Motor neuron (in vitro differentiated cells): ENCODE measurements at places on chromosomes 7 and 10.

GRCh38 chr7:39458061-39458745, 108.0 kb upstream of the YAE1 start:
- ATAC-seq, result peak; percentile 86

DNA sequence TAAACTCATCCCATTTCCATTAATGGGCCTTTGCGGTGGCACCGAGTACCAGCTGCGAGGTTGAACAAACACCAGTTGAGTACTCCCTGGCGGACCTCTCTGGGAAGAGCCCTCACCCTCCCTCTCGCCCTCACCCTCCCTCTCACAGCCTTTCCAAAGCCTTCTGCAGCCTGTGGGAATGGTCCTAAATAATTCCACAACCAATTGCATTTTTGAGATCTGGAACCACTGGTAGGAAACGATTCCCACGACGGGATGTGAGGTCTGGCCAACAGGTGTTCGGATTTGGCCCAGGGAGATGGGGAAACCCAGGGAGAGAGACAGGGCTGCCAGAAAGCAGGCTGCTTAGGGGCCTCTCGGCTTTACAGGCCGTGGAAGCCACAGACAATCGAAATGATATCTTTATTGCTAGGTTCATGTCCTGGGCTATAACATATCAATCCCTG, 5.3 kb downstream of the PTF1A start:
- no peak for ATAC-seq

DNA sequence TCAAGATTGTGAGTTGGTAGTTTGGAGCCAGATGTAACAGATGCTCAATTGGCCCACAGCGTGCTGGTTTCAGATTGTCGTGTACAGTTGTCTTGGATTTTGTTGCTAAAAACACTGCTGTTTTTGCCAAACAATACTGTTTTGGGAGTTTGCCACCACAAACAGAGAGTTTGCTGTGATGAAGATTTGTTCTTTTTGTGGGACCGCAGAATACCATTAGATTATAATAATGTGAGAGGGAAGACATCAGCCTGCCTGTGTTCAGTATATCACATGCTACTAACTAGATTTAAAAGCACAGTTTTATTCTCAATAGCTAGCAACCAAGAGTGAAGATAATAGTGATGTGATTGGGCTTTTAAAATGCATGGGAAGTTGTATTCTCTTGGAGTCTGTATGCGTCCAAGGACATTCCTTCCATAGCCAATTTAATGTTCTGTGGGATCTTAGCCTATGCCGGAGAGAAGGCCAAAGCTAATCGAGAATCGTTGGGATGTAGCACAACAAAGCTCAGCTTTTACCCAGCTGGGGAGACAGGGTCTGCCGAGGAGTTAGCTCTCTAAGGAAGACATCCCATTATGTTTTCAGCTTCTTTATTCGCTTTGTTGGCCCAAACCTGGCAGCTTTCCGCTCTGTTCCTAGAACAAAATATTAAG, 18.7 kb upstream of the ITGA8 start:
- no peak for ATAC-seq

DNA sequence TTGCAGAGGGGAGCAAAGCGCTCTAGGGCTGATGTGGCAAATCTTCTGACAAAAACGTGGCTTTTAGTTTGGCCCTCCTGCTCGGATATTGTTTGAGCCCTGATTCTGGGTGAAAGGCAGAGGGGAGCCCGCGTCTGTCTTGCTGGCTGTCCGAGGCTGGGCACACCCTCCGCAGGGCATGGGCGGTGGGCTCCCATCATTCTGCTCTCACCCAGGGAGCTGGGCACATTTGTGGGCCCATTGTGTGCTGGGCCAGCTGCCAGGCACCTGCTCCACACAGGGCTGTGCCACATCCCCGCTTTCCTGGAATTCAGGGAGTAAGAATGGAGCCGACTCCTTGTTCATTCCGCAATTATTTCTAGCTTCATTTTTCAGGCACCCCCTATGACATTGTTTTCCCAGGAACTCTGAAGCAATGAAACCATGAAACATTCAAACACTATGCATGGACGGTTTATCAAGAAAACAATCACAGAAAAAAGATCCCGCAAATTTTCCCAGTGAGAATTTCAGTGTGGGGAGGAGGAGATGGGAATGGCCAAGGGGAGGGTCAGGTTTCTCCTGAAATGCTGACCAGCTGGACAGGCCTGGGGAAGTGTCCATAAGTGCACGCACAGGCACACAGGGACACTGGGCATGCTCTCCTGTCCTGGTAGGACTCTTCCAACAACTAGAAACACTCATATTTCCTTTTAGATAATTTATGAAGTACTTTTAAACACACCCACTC, 341.1 kb downstream of the CXCL12 start:
- no peak for ATAC-seq

DNA sequence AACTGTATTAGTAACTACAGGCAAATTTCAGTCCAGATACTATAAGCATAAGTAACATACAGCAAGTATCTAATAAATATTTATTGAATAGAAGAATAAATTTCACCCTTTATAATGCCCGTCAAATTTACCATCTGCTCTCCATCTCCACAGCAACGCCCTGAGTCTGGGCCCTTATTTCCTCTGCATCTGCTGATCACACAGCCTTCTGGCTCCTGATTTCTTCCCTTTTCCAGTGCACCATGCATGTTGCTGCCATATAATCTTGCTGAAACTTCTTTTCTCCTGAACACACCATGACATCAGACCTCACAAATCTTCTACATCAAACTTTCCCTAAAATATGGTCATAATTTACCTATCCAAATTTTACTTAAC, 15.4 kb downstream of the HYCC1 start:
- ATAC-seq, result peak; percentile 84

DNA sequence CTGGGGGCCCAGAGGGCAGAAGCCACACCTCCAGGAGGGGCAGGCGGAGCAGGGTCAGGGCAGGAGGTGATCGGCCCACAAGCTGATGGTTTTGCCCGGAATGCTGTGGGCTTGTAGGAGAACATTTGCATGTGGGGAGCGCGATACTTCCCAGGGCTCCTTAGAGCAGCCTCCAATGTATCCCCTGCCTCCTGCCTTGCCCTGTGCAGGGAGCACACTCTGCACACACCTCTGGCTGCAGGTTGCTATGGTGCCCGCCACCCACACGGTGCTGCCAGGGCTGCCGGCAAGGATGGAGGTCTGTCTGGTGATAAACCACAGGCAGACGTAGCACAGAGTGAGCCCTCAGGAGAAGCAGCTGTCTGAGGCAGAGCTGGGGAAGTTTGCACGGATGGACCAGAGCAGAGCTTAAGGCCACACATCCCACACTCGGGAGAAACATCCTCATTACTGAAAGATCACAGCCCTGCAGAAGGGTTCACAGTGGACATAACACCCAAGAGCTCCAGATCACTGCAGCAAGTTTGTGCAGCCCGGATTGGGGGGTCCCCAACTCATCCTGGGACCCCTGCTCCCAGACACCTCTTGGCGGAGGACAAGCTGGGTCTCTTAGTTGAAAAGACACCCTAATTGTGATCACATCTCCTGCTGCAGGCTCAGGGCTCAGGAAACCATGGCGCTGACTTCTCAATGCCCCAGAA, 41.8 kb downstream of the VIPR2 start:
- no peak for ATAC-seq

DNA sequence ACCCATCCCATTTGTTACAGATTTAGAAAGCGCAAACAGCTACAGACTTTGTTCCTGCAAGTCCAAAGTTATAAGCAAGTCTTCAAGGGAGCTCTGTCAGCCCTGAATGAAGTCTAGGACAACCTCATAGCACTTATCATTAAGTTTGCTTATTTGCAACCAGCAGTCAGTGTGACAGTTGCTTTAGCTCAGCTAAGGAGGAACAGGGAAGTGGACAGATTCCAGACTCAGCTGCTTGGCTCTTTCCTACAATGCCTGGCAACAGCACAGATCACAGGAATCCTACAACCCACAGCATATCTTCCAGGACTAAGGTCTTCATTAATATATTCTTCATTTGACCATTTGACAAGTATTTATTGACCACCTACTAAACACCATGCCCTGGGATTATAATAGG, 17.4 kb upstream of the KIF5B start:
- ATAC-seq, result no peak

DNA sequence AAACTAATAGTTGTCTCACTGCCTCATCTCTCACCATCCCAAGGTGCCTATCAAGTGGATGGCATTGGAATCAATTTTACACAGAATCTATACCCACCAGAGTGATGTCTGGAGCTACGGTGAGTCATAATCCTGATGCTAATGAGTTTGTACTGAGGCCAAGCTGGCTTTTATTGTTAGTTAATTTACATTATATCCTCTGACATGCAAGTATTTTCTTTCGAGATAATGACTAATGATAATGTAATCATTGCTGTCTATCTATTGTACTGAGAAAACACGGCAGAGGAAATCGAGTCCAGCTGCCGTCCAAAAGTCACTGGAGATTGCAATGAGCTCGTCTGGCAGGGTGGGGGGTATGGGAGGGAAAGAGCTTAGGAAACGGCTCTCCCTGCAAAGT, 172.4 kb upstream of the LANCL2 start:
- peak; percentile 75 for ATAC-seq
